ENCODE measurements at places on chromosomes 6 and 20.

DNA sequence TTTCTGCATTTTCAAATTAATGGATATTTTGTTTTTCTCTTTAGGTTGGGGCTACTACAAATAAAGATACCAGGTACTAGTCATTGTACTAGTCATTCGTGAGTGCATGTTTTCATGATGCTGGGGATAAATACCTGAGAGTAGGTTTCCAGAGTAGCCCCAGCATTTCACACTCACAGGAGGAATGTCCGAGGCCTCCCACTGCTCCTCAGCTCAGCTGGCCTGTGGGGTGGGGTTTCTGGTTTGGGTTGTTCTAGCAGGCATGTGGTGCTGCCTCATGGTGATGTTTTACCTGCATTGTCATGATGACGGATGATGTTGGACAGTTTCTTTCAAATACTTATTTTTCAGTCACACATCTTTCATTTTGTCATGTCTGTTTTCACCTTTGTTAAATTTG, 144.5 kb downstream of the SMOC2 start:
- no peak for DNase-seq

DNA sequence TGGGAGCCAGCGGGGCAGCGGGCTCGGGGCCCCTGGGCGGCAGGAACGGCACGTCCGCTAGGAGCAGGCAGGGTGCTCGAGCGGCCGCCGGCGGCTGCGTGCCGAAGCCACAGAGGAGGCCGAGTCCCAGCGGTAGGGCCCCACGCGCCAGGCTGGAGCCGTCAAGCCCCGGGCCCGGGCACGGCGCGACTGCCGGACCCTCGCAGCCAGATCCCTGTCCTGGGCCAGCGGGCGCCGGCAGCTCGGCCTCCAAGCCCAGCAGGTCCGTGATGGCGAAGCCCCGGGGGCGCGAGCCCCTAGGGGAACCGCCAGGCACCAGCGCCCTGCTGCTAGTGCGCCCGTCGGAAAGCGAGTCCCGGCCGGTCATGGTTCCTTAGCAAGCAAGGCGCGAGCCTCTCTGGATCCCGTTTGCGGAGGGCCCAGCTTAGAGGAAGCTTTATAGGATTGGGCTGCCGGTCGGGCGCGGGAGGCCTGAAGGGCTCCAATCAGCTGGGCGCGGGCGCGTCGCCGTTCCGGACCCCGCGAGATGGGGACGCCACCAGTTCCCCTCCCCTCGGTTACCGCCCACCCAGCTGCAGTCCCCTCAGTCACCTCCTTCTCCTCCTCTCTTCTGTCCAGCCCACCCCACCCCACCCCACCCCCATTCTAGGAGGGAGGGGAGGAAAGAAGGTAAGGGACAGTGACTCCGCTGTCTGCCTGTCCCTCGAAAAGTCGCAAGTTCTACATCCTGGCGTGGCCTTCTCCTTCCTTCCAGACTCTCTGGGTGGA, at the start of gene VSX1:
Gene VSX1, minus strand, starts transcription at position 412 of the 768 bp plus-strand sequence. Its CDS starts 45 bp downstream, at position 367.
- DNase-seq = no peak

DNA sequence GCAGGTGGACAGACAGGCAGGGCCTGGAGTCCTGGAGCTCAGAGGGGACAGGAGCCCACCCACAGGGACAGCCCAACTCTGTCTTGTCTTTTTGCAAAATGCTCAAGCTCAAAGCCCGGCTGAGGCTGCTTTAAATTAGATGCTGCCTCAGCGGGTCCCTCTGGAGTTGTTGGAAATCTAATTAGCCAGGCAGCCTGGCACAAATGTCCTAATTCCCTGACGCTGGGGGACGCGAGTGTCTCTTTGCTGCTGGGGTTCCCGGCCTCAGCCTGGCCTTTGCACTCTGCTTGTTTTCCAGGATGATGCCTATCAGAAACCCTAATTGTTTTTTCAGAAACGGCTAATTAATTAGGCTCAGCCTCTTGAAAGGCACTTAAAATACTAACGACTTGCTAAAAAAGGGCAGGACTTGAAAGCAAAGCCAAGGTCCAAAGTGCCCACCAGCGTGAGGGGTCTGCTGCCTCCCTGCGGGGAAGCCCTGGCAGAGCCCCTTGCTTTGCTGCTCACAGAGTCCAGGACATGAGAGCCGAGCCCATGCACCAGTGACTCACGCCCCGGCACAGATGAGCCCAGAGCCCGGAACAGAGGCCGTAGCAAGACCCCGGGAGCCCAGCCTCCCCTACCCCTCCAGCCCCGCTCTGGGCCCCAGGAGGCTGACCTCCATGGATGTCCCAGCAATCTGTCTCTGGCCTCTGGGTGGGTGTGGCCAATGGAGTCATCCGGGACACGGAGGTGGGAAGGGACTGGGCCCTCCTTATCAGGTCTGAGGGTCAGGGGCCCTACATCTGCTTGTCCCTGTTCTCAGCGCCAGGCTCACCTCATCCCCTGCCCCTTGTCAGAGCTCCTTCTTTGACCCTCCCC, 46.0 kb upstream of the BHLHE23 start:
- DNase-seq = no peak

- no peak for DNase-seq
These were observed 31.8 kb downstream of the SLC13A3 start for GRCh38 chr20:46619445-46619844.

- no peak for DNase-seq
These were observed 92.2 kb upstream of the MPC1 start for GRCh38 chr6:166474721-166475565.

DNA sequence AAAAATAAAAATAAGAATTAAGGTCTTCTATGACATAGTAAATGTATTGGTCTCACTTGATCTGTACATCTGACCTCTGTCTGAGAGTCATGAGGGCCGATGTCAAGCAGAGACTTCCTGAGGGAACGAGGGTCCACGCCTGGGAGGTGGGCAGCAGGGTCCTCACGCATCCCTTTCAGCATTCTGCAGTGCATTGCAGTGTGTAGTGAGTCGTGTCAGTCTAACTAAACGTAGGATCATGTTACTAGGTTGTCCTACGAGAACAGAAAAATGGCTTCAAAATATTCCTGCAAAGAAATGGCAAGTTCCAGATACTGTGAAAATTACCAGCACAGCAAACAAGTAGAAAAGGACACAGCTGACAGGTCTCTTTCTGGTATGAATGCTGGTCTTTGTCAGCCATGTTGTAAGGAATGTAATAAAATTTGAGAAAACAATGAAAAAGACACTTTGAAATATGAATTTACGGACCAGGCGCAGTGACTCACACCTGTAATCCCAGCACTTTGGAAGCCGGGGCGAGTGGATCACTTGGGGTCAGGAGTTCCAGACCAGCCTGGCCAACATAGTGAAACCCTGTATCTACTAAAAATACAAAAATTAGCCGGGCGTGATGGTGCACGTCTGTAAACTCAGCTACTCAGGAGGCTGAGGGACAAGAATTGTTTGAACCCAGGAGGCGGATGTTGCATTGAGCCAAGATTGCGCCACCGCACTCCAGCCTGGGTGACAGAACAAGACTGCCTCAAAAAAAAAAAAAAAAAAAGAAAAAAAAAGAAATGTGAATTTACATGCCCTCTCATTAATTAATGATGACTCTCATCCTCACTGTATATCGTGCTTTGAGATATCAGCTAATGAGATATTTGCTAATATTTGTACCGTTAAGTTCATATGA, 2.4 kb upstream of the AHCY start:
- no peak for DNase-seq

- DNase-seq = no peak
These were observed 38.2 kb downstream of the ELMO2 start for GRCh38 chr20:46367967-46368901.

- no peak for DNase-seq
These were observed 124.1 kb downstream of the CBLN4 start for GRCh38 chr20:55881204-55881603.

DNA sequence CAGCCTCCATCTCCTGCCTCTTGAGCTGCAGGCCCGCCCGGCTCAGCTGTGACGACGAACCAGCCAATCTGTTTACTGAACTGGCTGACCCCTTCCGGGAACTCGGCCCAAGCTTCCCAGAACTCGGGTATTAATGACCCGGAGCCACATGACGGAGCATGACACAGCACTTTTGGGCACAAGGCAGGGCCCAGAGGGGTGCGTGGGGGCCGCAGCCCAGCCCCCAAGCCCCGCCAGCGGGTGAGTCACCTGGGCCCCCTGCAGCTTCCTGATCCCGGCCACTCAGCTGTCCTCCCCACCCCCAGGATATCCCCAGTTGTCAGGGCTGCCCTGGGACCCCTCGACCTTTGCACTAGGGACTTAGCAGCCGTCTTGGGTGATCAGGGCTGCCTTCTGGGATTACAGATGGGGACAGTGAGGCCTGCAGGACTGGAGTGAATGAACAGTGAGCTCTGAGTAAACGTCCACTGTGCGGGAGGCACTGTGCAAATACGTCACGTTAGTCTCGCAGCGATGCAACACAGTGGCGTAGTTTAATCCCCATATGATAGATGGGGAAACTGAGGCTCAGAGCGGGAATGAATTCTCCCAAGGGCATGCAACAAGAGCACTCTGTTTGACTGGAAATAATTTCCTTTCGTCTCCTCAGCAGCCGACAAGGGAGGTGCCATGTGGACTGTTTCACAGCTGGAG, 102.1 kb downstream of the CEBPB start:
- DNase-seq = no peak

DNA sequence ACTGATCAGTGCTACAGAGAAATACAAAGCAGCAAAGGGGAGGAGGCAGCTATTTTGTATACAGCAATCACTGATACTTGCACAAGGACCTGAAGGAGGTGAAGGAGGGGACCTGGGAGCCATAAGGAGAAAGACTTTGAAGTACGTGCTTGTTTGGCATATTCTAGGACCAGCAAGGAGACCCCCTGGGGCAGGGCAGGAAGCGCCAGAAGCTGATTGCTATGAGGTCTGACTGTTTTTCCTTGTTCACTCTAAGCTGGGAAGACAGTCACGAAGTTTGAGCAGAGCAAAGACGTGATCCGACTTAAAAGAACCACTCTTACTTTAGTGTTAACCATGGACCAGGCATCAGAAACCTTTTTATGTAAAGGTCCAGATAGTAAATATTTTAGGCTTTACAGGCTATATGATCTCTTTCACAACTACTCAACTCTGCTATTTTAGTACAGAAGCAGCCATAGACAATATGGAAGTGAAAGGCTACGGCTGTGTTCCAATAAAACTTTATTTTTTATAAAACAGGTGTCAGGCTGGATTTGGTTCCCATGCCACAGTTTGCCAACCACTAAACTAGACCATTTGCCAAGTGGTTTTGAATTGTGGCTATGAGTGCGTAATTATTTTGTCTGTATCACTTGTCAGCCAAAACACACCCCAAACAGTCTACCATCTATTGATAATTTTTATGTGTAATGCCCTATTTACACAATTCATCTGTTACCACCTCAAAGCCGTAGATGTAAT, 217.9 kb downstream of the PRL start:
- DNase-seq = no peak

DNA sequence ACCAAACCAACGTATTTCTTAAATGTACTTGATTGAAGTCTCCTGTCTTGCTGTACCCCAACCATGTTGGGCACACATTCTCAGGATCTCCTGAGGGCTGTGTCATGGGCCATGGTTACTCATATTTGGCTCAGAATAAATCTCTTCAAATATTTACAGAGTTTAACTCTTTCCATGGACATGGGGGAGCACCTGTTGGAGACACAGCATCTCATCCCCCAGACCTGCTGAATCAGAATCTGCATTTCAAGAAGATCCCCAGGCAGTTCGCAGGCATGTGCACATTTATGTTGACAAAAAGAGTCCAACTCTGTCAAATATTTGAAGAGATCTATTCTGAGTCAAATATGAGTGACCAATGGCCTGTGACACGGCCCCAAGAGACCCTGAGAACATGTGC, 24.5 kb downstream of the PIGT start:
- DNase-seq = no peak

DNA sequence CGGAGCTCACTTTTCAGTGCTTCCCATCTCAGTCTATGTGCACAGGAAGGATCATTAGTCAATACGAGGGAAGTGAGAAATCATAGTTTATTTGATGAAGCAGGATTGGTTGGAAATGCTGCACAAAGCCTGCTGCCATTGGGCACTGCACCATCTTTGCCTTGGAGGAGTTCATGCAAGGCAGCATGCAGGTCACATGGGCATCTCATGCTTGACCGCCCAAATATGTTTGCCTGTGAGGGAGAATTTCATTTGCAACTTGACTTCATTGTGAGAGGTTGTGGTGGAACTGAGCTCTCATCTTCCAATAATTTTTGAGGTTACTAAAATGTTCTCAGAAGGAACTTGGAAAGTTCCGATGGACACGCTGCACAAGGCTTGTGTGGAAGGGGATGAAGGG, 83.9 kb upstream of the SYNDIG1 start:
- no peak for DNase-seq

DNA sequence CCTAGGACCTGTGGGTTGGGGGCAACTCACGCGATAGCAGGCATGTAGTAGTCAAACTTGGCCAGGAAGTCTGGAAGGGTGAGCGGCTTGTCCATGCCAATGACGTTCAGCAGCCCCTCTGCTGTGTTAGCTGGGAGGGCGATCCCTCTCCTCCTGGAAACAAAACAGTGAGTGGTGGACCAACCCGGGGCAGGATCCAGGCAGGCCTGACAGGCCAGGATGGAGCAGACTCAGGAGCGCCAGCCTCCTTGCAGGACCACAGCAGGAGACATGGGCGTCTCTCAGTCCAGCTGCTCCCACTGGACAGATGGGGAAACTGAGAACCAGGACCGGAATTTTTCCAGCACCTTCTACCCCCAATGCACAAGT, 22.5 kb downstream of the ADA start:
- DNase-seq = no peak

DNA sequence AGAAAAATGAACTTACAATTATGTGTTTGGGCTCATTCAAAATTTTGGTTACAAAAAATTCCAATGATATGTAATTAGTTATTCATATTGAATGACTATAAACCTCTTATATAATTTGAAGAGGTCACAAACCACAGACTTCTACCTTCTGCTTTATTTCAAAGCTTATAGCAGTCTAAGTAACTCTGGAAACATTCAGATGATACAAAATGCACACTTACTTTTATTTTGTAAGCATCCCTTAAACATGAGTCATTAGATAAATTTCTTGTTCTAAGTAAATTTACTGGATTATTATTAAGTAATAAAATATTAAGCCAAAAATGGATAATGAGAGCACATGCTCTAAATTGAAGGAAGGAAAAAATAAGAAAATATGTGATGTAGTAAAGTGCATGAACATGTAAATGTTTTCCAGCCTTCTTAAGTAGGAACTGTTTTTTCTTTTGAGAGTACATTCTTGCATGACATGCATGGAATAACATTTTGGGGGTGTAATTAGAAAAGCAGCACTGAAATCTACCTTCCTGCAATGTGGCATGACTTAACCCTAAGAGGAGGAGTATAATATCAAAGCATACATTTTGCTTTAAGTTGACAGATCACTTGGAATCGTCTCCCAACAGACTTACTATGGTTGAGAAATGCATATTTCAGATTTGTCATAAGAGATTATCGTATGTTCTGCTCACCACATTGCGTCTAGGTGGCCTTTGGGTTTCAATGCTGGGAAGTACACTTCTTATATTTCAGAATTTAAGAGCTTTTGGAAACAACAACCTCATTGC, 372.7 kb upstream of the HSF2 start:
- DNase-seq = no peak

DNA sequence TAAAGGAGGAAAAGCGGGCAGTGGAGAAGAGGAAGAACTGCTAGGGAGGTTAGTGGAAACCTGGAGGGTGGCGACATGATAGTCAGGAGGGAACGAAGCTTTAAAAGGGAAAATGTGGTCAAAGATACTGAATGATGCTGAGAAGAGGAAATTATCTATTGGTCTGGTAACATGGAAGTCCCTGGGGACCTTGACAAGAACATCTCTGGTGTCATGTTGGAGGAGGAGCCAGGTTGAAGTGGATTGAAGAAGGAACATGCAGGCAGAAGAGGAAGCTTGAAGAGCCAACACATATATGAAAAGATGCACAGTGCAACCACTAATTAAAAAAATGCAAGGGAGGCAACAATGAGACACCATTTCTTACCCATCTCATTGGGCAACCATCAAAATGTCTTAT, 251.9 kb upstream of the RNF24 start:
- no peak for DNase-seq

- DNase-seq = no peak
These were observed 289.1 kb upstream of the SUPT3H start for GRCh38 chr6:45666846-45667245.

Measured in activated naive CD4-positive, alpha-beta T cell (primary cell).